ENCODE measurements at places on chromosomes 13 and 19. TPM values are rescaled to one million over a fixed set of nuclear protein-coding genes. Genes with fewer than 3 reads are reported as not detected.

GRCh38 chr19:50327013-50327412 lies 2.2 kb downstream of the KCNC3 start:
- DNase-seq: no peak

- no peak for DNase-seq
Observed at GRCh38 chr19:49430172-49430677, 5.0 kb downstream of the GFY start.

The MPND gene
- 6.3 TPM for total RNA-seq

The TYROBP gene
- total RNA-seq: not detected

GRCh38 chr13:106490569-106491321 lies 44.7 kb downstream of the EFNB2 start:
- DNase-seq: no peak

The CGB2 gene
- total RNA-seq: 4.2 TPM

The GTF2F1 gene
- 46.2 TPM for total RNA-seq

The CDX2 gene
- total RNA-seq: not detected

The LYPD5 gene
- total RNA-seq: 2.1 TPM

DNA sequence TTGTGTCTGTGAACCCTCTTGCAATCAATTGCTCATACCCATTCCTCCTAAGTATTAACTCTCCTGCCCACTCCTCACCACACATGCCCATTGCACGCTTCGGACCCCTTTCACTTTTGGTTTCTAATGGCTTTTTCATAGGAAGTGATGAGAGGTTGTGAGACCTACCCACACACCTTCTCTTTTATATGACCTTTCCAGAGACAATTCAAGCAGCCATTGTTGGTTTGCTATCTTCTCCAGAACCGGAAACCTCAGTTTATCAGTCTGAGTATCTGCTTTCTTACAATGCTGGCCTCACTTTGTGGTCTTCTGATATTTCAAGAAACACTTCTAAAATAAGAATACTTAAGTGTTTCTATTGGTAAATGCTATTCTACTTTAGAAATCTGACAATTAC lies 1550.8 kb upstream of the SLC10A2 start:
- DNase-seq: no peak

GRCh38 chr19:16736709-16737108 lies 17.1 kb downstream of the NWD1 start:
- DNase-seq: no peak

The INSL3 gene
- total RNA-seq: not detected

The LILRB4 gene
- not detected for total RNA-seq

GRCh38 chr19:46772170-46773017 lies 16.0 kb downstream of the SLC1A5 start:
- no peak for DNase-seq

- no peak for DNase-seq
Observed at GRCh38 chr13:93320942-93321341, 94.3 kb downstream of the GPC6 start.

The ZNF221 gene
- total RNA-seq: 3.6 TPM

GRCh38 chr19:55451163-55451964 lies 8.3 kb upstream of the SHISA7 start:
- DNase-seq: no peak

The ATP11A gene
- 3.6 TPM for total RNA-seq

The CHERP gene
- total RNA-seq: 4.5 TPM

DNA sequence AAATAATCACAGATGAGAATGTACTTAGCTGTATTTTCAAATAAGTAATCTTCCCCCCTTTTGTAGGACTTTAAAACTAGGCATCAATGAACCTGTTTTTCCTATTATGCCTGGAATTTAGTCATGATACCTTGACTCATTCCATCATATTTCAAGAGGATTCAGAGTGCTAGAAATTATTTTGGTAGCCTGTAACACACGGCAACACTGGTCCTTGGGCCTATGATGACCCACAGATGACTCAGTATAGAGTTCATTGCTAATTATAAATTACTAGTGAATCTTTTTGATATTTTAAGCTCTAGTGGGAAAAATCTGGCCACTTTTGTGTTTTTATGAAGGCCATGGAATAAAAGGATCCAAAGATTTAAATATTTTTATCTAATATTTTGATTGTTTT lies 26.0 kb upstream of the GARRE1 start:
- peak; percentile 44 for DNase-seq

- DNase-seq: peak; percentile 32
Observed at GRCh38 chr13:77002590-77003190, 10.8 kb downstream of the CLN5 start.

The ZFR2 gene
- total RNA-seq: not detected

GRCh38 chr13:48624016-48624415 lies 29.7 kb upstream of the CYSLTR2 start:
- no peak for DNase-seq

DNA sequence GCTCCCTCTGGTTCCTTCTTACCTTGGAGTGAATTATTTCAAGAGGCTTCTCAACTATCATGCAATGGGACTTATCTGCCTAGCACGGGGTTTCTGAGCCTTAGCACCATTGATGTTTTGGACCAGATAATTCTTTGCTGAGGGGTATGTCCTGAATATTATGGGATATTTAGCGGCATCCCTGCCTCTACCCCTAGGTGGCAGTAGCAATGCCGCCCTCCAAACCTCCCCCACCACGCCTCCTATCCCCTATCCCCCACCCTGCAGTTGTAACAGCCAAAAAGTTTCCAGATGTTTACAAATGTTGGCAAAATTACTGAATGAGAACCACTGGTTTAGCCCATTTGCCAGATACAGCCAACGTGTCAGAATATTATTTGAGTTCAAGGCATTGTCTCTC lies 125.5 kb downstream of the POSTN start:
- DNase-seq: no peak

GRCh38 chr19:50333737-50334617 lies 4.8 kb upstream of the KCNC3 start:
- peak; percentile 65 for DNase-seq

The WDR87 gene
- not detected for total RNA-seq

The MBD3L3 gene
- total RNA-seq: not detected

GRCh38 chr13:108629181-108629752 lies at the start of gene MYO16:
Gene MYO16, plus strand, starts transcription at chr13:108629611. Its CDS starts 234 bp downstream, at chr13:108629845.
- no peak for DNase-seq

GRCh38 chr13:61852116-61852619 lies 436.5 kb upstream of the PCDH20 start:
- no peak for DNase-seq

GRCh38 chr13:100650326-100650725 lies 24.3 kb downstream of the TMTC4 start:
- no peak for DNase-seq

DNA sequence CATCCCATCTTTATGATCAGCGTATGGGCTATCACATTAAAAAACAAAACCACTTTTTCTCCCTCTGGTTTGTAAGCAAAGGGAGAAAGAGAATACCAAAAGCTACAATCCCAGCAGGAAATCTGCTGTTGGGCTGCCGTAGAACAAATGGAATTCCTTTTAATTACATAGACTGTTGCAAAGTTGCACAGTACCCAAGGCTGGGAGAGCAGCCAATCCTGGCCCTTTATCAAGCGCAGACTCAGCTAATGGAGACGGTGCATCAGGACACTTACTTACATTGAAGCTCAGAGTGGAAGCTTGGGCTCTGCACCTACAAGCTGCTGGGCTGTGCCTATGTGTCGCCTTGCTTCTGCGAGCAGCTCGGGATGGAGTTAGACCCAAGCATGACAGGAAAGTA lies 15.2 kb downstream of the CCNA1 start:
- DNase-seq: no peak

DNA sequence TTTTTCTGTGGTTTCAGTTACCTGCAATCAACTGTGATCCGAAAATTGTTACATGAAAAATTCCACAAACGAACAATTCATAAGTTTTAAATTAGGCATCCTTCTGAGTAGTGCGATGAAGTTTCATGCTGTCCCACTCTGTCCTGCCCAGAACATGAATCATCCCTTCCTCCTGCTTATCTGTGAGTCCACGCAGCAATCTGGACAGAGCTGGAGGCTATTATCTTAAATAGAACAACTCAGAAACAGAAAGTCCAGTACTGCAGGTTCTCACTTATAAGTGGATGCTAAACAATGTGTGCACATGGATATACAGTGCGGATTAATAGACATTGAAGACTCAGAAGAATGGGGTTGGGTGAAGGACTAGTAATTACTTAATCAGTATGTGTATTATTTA lies 583.7 kb upstream of the SPRY2 start:
- no peak for DNase-seq

DNA sequence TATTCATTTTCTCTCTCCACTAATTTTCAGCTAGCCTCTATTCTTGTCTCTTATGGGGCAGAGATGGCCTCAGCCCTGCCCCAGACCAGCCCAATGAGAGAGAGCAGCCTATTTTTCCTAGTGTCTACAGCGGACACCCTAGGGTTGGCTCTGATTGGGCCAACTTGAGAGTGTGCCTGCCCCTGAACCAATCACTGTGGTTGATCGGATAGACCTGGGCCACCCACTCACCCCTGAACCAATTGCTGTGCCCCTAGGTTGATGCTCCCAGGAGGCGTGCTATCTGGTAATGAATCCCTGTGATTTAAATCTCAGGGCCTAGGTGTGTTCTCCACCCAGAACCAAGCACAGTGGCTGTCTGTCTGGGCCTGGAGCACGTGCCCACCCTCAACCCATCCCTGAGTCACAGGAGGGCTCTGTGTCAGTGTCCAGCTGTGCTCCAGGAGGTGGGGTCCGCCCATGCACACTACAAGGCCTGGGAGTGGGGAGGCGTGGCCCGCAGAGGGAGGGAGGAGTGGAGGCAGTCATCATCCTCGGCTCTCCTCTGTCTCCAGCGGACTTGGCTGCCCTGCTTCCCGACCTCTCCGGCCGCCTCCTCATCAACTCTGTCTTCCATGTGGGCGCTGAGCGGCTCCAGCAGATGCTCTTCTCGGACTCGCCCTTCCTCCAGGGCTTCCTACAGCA lies 14.9 kb upstream of the SCN1B start:
- DNase-seq: no peak

DNA sequence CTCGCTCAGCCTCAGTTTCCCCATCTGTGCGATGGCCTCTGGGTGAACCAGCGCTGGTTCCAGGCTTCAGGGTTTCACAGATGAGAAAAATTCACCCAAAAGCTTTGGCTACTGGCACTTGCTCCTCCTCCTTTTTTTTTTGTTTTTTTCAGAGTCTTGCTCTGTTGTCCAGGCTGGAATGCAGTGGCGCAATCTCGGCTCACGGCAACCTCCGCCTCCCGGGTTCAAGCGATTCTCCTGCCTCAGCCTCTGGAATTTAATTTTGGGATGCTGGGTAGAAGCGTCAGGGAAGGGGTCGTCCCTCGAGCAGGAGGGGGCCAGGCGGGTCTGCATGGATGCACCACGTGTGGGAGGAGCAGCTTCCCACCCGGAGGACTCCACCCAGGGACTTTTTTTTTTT lies 7.0 kb downstream of the PRSS57 start:
- no peak for DNase-seq

GRCh38 chr19:18119013-18119716 lies 21.6 kb downstream of the MAST3 start:
- DNase-seq: no peak

GRCh38 chr13:33543631-33544265 lies 258.2 kb upstream of the STARD13 start:
- DNase-seq: no peak

- no peak for DNase-seq
Observed at GRCh38 chr13:96782186-96782585, 212.1 kb downstream of the OXGR1 start.

The APC2 gene
- 0.49 TPM for total RNA-seq

- DNase-seq: no peak
Observed at GRCh38 chr19:6677883-6678689, 8.1 kb upstream of the TNFSF14 start.

The SRRM5 gene
- total RNA-seq: 0.05 TPM

GRCh38 chr13:20230913-20231838 lies 943 bp downstream of the GJB6 start:
- no peak for DNase-seq

DNA sequence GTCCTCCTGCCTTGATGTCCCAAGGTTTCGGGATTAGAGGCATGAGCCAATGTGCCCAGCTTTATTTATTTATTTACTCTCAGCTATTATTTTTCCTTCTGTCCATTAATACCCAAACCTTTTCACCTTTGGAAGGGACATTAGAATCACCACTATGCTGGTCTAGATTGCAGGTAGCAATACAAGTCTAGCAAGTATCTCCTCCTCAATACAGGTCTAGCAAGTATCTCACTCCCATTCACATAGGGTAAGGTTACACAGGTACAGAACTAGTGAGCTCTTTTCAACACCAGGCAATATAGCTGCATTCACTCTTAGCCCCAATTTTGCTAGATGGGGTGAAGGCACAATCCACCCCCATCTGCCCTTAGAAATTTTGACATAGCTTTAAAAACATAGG lies 17.4 kb upstream of the SPRYD7 start:
- DNase-seq: no peak

DNA sequence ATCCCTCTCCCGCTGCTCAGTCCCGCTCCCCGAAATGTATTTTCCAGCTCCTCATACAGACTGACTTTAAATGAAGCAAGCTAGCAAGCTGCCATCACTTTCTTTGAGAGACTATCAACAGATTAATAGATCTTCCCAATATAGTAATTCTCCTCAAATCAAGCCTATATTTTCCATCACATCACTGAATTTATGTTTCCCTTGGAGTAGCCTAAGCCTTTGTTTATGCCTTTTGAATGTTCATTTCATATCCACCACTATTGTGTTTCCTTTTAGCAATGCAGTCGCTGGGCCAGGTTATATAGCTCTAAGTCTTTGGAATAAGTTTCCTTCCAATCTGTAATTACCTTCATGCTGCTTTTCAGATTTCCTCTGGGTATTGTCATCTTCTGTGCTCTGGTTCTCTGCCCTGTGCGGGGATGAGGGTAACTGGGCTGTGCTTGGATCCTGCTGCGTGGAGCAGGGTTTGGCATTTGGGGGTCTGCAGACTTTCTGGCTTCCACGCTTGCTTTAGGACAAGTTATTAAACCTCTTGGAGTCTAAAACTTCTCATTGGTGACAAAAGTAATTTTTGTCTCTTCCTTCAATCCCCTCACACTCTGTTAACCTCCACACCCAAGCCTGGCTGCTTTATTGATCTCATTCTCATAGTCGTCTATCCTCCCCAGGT lies 256.9 kb downstream of the DLEU7 start:
- DNase-seq: no peak

The SPRED3 gene
- total RNA-seq: 3.5 TPM

The IGFL1 gene
- total RNA-seq: not detected

The ACTN4 gene
- total RNA-seq: 271 TPM

The ACP4 gene
- not detected for total RNA-seq

- DNase-seq: no peak
Observed at GRCh38 chr13:67077132-67077531, 153.0 kb downstream of the PCDH9 start.

DNA sequence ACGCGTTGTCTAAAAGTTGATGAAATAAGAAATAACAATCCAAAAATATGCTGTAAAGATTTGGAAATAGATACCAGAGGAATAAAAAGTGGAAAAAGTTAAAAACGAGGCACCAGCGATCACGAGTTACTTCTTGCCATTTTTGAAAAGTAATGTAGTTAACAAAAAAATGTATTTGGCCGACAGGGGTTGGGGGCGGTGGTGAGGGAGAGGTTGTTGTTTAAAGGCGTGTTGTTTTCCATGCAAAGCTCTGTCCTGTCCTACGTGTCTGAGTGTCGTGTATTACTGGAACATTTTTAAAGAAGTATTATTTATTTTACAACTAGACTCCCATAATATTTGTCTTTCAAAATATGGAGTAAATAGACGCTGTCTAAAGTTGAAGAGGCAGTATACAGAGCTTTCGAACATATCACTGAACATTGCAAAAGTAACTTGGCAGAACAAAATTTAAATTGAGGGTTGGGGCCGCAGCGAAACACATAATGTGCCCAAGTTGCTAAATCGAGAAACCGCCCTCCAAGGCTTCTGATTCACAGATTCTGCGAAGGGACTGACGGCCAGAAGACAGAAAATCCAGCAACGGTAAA lies 823 bp downstream of the FBXO17 start:
- DNase-seq: no peak

Data from M059J (cell line).